ENCODE measurements at places on chromosomes 5 and 9.

DNA sequence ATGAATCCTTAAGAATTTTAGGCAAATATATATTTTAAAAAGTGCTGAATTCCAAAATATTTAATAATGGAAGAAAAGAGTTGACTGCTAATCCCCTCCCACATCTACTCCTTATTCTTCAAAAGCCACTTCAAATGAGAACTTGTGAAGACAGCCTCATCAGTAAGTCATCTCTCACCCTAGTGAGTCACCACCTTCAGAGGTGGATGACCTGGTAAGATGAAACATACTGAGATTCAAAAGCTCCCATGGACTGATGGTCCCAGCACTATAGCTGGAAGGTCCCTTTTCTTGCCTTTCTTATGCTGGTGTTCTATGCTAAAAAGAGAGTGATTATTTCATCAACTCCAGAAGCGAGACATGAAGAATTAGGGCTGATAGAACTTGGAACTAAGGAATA lies 37.8 kb upstream of the SPDL1 start:
- no peak for DNase-seq

GRCh38 chr5:154118893-154119336 lies 71.6 kb upstream of the GALNT10 start:
- no peak for DNase-seq

GRCh38 chr9:134827559-134827958 lies 53.1 kb upstream of the FCN2 start:
- no peak for DNase-seq

GRCh38 chr9:121447321-121447834 lies 52.3 kb downstream of the GGTA1 start:
- no peak for DNase-seq

- DNase-seq: no peak
These were observed 35.8 kb upstream of the SPARC start for GRCh38 chr5:151722546-151722945.

DNA sequence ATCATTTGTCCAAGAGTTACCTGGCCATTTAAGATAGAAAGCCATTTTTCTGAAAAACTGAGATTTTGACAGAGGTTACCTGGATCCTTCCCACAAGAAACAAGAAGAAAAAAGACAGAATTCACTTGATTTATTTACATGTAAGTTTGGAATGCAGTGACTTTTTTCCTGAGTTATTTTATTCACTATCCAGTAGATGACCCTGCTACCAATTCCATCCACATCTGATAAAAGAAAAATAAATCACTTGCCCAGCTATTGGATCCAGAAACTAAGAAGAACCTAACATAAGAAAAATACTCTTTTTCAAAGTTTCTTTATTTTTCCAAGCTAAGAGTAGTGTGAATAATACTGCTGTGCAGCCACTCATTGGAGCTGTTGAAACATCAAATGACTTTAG lies 275.2 kb downstream of the CETN3 start:
- no peak for DNase-seq

DNA sequence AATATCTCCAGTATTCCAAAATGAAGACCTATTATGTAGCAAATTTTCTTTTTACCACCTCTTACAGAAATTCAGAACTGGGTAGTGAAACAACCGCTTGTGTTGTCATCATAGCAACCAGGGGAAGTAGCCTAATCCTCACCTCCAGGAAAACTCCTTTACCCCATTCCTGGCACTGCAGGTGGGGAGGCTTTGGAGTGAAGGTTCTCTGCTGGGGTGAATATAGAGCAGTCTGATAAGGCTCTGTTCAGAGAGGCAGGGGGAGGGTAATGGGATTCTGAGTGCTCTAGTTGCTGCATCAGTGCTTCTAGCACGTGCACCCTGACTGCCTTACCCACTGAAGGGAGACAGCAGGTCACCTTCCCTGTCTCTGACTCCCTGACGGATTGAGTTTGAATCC lies 116.2 kb downstream of the MAN2A1 start:
- DNase-seq: peak; percentile 19

GRCh38 chr5:133643365-133643764 lies 31.0 kb upstream of the FSTL4 start:
- no peak for DNase-seq

DNA sequence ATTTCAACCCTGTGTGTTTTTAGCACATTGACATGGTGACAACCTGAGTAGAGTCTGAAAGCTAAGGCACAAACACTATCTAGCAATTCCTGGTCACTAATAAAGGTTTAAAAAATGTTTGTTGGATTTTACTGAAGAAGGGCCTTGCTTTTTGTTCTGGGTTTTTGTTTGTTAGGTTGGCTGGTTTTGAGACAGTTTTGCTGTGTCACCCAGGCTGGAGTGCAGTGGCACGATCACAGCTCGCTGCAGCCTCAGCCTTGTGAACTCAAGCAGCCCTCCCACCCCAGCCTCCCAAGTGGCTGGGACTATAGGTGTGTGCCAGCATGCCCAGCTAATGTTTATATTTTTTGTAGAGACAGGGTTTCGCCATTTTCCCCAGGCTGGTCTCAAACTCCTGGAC lies 39.0 kb downstream of the PRKACG start:
- DNase-seq: no peak

- no peak for DNase-seq
These were observed 80.3 kb downstream of the OSMR start for GRCh38 chr5:38926121-38926520.

DNA sequence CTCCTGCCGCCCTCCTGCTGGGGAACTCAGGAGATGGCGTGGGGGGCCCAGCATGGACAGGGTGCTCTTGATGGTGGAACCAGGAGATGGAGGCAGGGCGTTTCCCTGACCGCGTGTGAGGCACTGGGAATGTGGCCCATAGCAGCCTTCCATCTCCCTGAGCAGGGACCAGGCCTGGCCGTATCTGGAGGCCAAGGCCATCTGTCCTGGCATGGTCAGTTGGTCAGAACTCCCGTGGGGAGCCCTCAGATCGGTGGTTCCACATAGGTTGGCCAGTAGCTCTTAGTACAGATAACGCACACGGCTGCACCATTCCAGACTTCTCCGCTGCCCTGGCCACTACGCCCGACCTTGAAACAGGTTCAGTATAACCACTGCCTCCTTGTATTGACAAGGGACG lies 77.6 kb downstream of the KCNT1 start:
- no peak for DNase-seq

DNA sequence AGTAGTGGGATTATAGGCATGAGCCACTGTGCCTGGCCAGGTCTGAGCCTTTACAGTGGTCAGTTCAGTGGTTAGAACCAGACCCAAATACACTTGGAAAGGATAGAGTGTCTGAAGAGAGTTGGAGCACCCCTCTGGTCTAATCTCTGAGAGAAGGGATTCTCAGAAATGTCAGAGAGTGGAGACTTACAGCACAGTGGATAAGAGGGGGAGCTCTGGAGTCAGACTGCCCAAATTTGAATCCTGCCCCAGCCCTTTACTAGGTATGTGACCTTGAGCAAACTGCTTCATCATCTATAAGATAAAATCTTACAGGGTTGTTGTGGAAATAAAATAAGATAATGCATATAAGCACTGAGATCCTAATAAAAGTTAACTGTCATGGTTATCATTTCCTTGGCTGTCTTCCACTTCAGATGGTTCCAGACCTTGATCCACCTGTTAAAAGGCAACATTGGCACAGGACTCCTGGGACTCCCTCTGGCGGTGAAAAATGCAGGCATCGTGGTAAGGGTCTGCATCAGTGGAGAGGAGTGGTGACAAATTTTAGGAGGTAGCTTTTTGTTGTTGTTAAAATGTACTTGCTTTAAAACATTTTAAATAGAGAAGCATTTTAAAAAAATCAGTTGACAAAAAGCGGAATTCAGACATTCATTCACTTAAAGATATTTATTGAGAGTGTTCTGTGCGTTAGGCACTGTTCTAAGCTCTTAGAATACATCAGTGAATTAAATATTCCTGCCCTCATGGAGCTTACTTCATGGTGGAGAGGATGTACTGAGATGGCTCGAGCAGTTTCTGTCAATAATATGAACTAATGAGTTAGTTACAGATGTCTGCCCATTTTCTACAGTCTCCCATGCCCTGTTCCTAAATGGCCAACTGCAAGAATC lies 16.0 kb downstream of the SLC36A1 start:
- DNase-seq: peak; percentile 53

- DNase-seq: no peak
These were observed 16.4 kb downstream of the MAN2A1 start for GRCh38 chr5:109706095-109706494.

DNA sequence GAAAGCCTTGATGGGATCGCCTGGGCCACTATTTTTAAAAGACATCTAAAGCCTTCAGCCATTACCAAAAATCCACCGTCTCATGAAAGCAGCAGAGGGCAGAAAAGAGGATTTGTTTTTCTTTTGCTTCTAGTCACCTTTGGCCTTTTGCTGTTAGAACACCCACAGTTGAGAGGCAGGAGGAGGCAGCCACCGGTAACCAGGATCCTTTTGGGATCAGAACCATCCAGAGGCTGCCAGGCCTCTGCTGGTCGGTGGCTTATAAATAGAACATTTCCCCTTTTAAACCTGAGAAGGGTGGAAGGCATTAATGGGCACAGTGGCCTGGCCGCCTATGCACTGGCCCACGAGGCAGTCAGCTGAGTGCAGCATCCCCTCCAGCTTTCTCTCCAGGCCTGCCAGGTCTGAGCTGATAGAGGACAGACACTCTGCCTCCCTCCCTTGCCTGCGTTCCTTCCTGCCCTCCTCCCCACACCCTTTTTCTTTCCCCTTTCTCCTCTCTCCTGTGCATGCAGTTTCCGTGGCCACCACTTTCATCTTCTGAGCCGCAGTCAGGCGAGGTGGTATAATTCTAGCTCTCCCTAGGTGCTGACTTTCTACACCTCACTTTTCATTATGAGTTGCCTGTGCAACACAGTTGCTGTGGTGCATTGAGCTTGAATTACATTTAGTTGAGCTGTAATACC lies 253.4 kb downstream of the ARHGAP26 start:
- DNase-seq: no peak

- no peak for DNase-seq
These were observed 75.8 kb downstream of the INIP start for GRCh38 chr9:112642126-112642525.

- no peak for DNase-seq
These were observed 134.8 kb upstream of the RGMB start for GRCh38 chr5:98638701-98639100.

- DNase-seq: no peak
These were observed 51.9 kb upstream of the ENTREP1 start for GRCh38 chr9:69273161-69273560.

GRCh38 chr5:55308254-55308836 lies 556 bp downstream of the MTREX start:
- DNase-seq: no peak

DNA sequence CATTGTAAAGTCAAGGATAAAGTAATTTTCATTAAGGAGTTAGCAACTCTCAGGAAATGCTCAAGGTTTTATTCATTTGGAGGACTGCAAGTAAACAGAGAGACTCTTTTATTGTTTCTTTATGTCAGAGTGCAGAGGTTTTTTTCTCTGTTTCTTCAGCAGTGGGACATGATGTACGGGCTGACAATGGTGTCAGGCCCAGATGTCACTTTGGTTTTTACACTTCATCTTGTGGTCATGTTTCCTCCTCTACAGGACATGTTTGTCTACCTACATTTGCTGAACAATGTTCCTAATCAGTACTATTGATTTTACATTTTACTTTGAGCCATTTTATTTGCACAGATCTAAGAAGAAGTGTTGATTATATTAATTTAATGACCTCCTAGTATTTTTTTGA lies 72.8 kb upstream of the PARP8 start:
- no peak for DNase-seq

DNA sequence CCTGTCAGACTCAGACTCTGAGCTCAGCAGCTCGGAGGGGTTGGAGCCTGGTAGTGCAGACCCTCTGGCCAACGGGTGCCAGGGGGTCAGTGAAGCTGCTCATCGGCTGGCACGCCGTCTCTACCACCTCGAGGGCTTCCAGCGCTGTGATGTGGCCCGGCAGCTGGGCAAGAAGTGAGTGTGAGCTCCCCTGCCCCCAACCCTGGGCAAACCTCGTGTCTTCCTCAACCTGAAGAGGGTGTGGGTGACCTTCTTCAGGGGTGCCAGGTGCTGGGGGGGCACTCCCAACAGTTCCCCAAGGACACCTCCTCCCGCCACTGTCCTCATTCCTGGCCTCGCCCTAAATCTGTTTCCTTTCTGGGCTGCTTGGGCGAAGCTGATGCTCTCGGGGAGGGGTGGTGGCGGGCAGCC lies 18.6 kb downstream of the PSD2 start:
- no peak for DNase-seq

DNA sequence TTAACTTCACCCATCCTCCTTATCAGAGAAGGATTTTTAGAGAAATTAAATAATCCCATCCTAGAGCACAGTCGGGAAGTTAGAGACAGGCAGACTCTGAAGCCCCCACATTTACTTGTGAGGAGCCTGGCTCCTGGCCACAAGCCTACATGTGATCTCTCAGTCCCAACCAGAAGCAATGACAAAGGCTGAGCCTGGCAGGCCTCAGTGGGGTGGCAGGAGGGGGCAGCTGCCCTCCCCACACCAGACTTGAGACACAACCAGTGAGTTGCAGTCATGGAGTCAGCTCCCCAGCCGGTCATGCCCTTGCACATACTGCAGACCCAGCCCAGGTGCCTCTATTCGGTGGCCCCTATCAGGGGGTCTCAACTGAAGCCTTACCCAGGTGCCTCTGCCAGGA lies 11.0 kb downstream of the NAIF1 start:
- DNase-seq: no peak

DNA sequence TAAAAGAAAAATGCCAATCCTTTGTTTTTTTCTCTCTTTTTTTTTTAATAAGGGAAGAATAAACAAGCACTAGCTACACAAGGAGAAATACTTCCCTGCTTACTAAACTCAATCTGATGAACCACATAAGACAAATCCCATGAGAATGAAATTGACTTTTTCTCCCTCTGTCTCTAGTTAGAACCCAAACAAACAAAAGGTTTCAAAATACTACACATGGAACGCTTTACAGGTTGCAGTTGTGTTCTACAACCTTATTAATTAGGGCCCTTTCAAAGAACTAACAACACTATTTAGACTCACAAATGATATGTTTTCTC lies 124.5 kb downstream of the PDE4D start:
- no peak for DNase-seq

GRCh38 chr9:133522073-133522910 lies 2.5 kb downstream of the MYMK start:
- DNase-seq: no peak

DNA sequence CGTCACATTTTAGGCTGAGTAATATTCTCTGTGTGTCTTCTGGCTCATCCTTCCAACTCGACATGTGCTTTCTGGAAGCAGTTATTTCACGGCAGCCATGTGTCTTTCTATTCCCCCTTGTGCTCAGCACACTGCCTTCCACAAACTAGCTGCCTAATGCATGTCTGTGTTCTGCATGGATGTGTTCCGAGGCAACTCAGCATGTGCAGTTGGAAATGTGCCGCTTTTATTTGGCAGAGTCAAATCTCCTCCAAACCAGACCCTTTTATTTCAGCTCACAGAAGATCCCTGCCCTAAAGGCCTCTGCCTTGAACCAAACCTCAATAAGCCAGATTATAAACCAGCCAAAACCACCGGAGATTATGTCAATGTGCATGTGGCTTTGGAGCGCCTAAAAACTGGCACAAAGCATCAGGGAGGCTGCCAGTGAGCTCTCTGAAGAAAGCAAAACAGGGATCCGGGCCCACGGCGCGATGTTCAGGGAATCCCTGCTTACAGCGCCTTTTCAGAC lies 360.2 kb downstream of the DEPDC1B start:
- no peak for DNase-seq
